ENCODE measurements at places on chromosomes 1 and 21.

- no peak for DNase-seq
Observed at GRCh38 chr1:243416495-243416894, 160.7 kb downstream of the SDCCAG8 start.

DNA sequence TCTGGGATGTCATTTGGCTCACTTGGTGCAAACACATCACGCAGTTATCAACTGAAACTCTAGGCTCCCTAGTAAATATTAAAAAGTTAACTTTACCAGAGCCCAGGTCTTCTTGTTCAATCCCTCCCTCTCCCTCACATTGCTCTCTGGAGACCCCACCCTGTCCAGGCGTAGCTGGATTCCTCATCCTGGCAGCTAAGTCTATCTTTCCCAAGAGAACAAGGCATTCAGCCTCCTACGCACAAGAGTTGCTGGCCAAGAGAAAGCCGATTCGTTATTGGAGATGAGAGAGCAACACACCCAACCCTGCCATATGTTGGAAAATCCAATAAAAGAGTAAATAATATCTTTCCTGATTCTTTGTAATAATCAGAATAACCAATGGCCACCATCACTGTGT is 117.9 kb downstream of the SLC30A10 start:
- no peak for DNase-seq

- no peak for DNase-seq
Observed at GRCh38 chr1:110160538-110161100, 10.3 kb downstream of the SLC6A17 start.

DNA sequence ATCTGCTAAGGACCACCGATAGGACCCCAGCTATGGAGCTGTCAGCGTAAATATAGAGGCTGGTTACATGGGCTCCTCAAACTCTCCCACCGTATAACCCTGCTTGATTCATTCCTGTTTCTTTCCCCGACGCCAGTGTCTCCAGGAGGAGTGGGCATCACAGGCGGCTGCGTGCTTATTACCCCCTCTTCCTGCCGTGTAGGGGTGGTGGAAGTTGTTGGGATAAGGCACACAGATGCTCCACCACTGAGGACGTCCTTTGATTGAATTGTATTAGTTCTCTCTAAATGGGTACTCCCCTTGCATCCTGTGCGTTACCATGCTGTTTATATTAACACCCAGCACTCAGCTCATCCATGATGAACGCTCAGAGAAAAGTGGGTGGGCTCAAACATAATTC is 104.6 kb downstream of the ZBTB18 start:
- DNase-seq = no peak

- DNase-seq = no peak
Observed at GRCh38 chr1:72283307-72284083, 1.2 kb upstream of the NEGR1 start.

- no peak for DNase-seq
Observed at GRCh38 chr1:209207701-209208286, 375.7 kb upstream of the CAMK1G start.

- no peak for DNase-seq
Observed at GRCh38 chr21:38741950-38742256, 63.8 kb upstream of the ETS2 start.

DNA sequence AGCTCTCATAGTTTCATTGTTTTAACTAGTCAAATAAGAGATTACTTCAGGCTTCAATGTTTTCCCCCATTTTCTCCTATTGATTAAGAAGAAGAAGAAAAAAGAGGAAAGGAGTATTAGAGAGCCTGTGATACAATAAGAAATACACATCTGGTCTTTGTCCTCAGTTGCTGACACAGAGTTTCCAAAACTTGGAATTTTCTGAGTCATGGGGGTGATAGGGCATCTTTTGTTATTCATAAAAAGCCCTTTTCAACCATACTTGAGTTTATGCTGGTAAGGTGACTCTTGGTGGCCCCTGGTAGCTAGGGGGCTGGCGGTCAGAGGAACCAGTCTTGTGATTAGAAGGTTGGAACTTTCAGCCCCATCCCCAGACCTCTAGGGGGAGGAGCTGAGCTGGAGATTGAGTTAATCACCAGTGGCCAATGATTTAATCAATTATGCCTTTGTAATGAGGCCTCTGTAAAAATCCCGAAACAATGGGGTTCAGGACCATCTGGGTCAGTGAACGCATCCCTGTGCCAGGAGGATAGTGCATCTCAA is 28.9 kb upstream of the KLF18 start:
- DNase-seq = no peak

DNA sequence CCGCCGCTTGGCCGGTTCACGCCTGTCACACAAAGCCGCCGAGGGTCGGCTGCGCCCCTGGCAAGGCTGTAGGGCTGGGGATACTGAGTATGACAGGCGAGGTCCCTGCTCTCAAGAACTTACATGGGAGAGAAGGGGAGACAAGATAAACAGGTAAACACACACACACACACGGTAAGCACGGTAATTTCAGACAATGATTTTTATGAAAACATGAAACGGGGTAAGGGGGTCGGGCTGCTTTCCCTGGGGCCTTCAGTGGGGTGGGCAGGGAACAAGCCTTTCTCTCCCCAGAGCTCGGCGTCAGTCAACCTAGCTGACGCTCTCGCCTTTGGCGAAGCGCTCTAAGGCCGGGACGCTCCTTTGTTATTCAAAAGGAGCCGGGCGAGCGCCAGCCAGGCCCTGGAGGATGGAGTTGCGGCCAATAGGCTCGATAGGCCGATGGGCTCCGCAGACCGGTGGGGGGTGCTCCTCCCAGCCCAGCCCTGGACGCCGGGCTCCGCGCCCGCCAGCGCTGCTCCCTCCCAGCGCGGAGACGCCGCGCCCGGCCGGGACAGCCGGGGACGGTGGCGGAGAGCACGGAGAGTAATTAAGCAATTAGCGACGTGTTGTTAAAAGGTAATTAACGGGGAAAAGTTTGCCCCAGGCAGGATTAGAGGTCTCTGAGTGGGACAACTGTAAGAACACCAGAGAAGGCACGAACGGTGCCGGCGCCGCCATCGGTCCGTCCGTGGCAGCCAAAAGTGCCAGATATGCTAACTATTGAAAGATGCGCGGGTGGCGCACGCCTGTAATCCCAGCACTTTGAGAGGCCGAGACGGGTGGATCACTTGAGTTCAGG is 950 bp upstream of the INKA2 start:
- DNase-seq = no peak

DNA sequence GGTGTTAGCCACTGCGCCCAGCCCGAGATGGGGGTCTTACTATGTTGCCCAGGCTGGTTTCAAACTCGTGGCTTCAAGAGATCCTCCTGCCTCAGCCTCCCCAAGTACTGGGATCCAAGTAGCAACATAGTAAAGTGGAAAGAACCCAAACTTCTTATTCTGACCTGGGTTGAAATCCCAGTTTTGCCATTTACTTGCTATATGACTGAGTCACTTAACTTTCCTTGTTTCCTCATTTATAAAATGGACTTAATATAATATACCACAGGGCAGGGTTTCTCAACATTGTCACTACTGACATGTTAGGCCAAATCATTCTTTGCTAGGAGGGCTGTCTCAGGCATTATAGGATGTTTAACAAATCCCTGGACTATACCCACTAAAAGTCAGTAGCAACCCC is 6.7 kb downstream of the PFDN2 start:
- no peak for DNase-seq

DNA sequence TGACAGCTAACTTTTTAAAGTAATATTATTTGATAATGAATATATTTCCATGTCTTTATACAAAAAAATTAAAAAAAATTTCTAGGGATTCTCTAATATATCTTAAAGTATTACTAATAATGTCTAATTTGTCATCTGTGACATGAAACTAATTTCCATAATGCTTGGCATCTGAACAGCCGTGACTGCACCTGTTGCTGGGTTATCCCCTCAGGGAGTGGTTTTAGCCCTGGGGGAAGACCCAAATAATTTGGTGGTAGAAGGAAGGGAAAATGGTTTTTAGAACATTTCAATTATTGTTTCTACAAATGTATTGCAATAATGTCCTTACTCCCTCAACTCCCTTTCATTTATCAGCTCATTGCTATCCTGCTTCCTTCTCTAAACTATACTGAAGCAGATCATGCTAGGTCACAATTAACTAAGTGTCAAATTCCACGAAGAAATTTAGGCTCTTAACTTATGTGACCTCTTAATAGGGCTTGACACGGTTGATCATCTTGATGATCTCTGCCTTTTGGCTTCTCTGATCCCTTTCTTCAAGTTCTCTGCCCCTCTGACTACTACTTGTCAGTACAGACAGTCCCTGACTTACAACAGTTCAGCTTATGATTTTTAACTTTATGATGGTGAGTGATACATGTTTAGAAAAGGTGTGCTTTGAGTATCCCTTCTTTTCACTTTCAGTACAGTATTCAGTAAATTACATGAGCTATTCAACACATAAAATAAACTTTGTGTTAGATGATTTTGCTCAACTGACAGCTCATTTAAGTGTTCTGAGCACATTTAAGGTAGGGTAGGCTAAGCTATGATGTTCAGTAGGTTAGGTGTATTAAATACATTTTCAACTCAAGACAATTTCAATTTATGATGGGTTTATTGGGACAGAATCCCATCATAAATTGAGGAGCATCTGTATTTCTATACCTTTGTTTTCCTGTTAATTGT is 26.4 kb upstream of the DPH5 start:
- no peak for DNase-seq

DNA sequence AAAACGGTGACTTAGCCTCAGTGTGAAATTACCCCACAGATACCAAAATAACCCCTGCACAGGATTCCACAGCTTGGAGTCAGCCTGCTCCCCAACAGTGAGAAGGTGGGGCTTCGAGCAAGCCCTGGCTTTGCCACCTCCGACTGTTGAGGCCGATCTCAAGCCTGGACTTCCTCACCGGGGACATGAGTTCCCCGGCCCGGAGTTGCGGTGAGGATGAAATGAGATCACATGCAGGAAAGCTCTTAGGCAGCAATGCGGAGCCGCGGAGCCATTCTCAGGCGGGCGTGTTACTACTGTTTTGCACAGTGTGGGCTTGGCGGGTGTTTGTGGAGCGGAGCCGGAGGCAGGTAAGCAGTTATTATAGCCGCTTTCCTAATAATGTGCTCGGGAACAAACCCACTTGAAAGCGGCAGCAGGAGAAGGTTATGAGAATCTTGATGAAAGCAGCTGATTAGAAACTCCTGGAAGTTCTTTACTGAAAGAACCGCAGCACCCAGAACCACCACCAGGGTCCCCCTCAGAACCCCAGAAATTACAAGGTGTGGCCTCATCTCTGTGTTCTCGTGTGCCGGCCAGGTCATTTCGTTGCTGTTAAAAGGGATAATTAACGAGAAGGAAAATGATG is 3.9 kb upstream of the CLSTN1 start:
- no peak for DNase-seq

GRCh38 chr1:19824541-19824940 is 9.5 kb upstream of the RNF186 start:
- DNase-seq = no peak

- no peak for DNase-seq
Observed at GRCh38 chr1:3816331-3817137, 20.2 kb upstream of the LRRC47 start.

DNA sequence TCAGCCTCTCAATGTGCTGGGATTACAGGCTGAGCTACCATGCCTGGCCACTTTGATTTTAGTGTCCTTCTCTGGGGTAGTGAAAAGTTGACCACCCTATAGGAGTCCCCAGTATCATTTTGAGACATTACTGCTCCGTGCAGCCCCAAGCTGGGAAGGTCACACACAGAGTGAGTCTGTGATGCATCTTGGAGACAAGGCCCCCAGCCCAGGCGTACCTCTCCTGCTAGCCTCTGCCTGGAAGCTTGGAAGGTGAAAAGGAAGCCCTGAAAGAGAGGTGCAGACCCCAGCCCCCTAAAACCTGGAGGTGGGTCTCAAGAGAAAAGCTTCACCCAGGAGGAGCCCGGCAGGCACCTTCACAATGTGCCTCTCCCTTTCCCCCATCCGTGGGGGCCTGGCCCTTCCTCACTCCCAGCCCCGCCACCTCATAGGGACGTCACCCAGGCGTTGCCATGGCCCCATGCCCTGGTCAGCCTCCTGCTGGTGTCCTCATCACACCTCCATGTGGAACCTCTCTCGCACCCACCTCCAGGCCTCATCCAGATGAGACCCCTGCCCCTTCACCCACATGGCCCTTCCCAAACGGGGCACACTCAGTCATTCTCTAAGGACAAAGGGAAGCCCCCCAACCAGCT is 5.6 kb upstream of the ARF1 start:
- no peak for DNase-seq

DNA sequence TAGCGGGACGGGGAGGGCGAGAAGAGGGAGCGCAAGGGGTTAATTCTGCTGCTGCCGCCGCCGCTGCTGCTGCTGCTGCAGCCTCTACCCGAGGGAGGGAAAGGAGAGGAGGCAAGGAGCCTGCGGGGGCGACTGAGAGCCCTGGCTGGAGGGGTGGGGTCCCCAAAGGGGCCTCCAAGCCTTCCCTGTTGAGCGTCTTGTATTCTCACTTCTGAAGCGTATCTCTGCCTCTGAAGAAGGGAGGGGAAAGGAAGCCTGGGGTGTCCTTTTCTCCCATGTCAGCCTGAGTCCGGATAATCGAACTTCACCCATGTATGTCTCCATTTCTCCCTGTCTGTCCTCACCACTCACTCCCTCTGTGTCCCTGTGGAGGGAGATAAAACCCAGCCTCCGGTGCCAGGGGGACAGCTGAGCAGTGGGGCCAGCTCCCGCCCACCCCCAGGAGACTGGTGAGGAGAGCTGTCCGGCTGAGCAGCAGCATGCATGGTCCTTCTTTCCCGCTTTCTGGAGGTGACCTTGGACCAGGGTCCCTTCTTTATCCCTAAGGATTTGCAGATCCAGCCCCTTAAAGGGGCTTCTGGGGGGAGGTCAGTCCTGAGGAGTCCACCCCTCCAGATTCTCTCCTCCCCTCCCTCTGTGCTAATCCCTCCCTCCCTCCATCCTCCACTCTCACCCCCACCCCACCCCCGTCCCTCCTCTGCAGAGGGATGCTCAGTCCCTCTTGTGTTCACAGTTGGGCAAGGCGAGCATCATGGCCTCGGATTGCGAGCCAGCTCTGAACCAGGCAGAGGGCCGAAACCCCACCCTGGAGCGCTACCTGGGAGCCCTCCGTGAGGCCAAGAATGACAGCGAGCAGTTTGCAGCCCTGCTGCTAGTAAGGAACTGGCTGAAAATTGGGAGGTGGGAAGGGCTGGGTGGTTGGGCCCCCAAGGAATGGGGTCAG is 1.0 kb downstream of the NCDN start:
- DNase-seq = no peak

DNA sequence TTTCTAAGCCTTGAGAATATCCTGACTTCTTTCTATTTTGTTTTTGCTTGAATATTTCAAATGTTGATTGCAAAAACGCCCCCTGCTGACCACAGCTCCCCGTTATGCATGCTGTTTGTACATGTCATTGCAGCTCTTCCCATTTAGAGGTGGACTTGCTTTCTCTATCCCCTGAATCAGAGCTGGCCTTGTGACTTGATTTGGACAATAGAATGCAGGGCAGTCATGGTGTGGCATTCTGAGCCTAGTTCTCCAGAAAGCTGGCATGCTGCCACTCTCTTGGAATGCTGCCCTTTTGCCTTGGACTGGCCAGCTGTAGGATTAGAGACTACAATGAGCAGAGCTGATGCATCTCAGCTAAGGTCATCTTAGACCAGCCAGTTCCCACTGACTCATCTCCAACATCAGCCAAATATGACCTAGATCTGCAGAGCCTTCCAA is 1561.5 kb downstream of the MRPL39 start:
- DNase-seq = no peak
